ENCODE measurements at places on chromosomes 7 and 10.

- no peak for DNase-seq
These were observed 483.1 kb upstream of the NRP1 start for GRCh38 chr10:33817605-33818004.

- DNase-seq: no peak
These were observed 402.0 kb downstream of the RPS24 start for GRCh38 chr10:78435484-78436221.

DNA sequence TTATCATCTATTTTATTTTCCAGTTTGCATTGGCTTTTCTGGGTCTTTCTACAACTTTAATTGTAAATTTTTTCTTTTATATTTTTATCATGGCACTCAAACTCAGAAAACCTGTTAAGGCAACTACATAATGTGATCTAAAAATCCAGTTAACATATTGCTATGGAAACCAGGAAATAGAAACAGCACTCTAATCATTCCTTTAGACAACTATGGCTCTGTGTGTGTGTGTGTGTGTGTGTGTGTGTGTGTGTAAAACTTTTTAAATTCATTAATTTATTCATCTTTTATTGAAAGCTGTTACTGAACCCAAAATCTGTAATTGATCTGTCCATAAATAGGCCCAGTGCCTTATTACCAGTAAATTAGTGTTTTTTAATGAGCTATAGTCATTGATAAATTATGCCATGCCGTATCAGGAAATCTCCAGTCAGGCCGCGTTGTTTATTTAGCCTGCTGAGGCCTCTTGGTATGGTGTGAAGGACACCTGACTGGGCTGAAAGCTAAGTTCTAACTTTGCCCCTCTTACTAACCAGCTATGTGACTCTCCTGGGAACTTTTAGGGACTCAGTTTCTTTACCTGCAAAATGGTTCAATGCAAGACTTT is 1.5 kb upstream of the MET start:
- DNase-seq: no peak

DNA sequence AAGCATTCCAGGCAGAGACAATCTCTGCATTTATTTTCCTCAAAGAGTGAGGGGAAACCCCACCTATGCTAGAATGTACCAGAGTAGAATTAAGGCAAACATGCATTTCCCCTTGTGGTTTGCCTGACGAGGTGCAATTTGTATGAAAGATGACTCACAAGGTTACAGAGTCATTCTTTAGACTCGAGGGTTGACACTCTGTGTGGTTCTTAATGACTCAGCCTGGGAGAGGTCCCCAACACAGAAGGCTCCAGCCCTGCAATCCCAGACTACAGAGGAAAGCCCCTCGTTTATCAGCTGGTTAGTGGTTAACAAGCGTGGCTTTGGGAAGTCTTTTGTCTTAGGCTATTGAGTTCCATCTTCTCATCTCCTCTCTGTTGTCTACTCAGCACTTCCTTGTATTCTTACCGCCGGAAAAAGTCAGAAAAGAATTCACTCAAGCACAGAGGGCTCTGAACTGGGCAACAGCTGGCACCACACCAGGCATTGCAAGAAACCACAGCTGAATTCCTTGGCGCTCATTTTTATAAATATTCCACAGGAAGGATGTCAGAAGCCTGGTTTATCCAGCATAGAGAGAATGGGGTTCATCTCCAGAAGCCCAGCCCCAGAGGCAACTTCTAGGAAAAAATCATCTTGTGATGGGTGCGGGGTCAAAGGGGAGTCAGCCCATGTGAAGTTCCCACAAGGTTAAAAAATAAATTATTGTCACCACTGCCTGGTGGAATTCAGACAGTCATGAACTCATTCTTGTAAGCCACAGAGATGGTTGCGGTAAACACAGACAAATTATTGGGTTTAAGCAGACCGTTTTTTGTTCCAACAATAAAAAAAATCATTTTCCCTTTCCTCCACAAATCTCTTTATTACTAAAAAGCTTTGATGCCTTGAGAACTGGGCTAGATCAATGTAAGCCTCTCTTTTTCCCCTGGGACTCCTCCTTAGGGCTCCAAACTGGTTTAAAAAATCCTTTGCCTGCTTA is 24.5 kb upstream of the SVIL start:
- peak; percentile 68 for DNase-seq

DNA sequence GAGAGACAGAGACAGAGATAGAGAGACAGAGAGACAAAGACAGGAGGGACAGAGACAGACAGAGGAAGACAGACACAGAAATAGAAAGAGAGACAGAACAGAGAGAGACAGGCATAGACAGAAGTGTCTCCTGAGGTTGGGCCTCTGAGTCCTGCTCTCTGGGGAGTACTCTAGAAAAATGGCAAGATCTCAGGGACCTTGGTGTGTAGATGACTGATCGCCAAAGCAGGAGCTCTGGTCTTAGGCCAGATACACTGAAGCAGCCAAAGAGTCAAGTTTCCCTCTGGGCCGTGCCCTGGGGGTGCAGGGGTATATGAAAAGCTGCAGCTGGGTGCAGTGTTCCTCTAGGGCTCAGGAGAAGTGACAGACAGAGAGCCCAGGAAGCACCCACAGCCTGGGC is 176.6 kb upstream of the TNS3 start:
- DNase-seq: no peak

- no peak for DNase-seq
These were observed 276.9 kb downstream of the TNS3 start for GRCh38 chr7:47304727-47305719.

- DNase-seq: no peak
These were observed 641.8 kb upstream of the FOXK1 start for GRCh38 chr7:4040109-4040928.

- DNase-seq: no peak
These were observed 56.6 kb downstream of the AHR start for GRCh38 chr7:17355050-17355449.

GRCh38 chr7:22402250-22402649 is 45.3 kb upstream of the RAPGEF5 start:
- DNase-seq: no peak

DNA sequence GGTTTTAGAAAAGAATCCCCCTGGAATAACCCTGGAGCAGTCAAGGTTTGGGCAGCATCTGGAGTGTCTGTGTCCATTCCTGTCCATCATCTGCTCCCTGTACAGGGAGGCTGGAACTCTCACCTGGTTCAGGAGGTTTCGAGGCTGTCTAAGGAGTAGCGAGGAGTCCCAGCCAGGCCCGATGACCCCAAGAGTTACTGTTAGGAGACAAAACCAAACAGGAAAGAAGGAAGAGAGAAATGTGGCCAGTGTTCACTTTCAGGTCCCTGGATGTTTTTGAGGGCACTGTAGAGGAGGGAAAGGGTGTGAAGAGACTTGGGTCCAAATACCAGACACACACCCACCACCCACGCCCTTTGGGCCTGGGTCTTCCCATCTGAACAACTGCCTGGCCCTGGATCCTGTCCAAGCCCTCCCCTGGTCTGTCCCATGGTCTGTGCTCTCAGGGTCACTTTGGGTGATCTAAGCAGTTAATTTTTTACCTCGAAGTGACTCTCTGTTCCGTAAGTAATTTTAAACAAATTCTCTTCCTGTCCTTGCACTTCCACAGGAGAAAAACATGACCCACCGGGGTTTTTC is 117.1 kb downstream of the ZMIZ1 start:
- DNase-seq: no peak

DNA sequence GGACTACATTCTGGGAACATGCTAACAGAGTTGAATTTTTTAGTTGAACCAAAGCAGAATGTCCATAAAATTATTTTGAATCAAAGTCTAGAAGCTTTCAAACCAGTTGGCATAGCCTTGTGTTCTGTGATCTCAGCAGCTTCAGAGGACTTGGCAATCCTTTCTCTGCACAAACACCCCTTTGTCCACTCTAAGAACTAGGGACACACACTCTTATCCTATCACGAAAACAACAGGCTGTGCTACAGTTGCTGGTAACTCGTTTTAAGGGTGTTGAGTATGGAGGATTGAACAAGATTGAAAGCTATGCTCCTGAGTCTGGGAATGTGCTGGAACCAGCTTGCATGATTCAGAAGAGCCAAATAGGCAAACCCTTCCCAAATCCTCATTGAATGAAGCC is 76.4 kb upstream of the PRSS58 start:
- DNase-seq: no peak

- no peak for DNase-seq
These were observed 47.8 kb upstream of the SLF2 start for GRCh38 chr10:100864978-100865377.

DNA sequence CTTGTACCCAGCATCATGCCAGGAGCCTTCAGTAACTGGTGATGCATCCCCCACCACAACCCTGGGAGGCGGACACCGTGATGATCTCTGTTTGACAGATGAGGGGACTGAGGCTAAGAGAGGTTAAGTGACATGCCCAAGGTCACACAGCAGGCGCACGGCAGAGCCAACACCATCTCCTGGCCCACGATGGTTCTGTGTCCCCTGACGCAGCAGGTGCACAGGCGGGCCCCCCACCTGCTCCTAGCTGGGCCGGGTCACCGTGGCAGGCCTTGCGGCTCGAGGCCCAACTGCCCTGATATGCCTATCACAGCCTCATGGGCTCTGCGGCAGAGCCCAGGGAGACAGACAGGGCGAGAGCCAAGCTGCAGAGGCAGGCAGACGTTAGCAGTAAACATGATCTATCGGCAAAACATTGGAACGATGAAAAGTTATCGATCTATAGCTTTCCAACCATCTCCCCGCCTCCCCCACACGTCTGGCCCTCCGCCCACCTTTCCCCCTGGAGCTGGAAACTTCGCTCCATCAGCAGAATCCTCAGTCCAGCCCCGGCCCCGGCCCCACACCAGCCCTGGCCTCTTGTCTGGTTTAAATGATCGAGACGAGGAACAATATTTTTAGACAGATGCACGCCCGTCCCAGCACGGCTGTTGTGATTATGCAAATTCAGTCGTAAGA is 65.9 kb downstream of the ELFN1 start:
- no peak for DNase-seq

GRCh38 chr7:92808006-92808405 is 28.4 kb downstream of the CDK6 start:
- no peak for DNase-seq

GRCh38 chr7:38928506-38928905 is 19.5 kb upstream of the VPS41 start:
- no peak for DNase-seq

DNA sequence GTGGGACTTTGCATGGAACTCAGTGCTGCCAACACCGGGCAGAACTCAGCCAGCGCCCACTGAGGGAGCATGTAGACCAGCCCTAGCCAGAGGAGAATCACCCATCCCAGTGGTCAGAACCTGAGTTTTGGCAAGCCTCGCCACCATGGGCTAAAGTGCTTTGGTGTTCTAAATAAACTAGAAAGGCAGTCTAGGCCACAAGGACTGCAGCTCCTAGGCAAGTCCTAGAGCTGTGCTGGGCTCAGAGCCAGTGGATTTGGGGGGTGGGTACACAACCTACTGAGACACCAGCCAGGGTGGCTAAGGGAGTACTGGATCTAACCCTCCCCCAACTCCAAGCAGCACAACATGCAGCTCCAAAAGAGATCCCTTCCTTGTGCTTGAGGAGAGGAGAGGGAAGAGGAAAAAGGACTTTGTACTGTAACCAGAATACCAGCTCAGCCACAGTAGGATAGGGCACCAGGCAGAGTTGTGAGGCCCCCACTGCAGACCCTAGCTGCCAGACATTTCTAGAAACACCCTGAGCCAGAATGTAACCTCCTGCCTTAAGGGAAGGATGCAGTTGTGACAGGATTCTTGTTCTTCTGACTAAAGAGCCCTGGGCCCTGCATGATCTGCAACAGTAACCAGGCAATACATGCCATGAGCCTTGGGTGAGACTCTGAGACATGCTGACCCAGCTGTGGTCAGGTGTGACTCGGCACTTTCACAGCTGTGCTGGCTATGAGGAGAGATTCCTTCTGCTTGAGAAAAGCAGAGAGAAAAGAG is 24.4 kb downstream of the GSDME start:
- DNase-seq: no peak

Data from activated naive CD4-positive, alpha-beta T cell treated with Interleukin-2 at 50 U/mL for 16 hours (primary cell).